C1 segment of cervical spinal cord (tissue), 14 donors: ENCODE measurements at places on chromosomes 11 and 22.

GRCh38 chr11:32920570-32920969 is 28.0 kb downstream of the QSER1 start:
- DNase-seq, result no peak

GRCh38 chr22:27851974-27852746 is 50.6 kb upstream of the MN1 start:
- no peak for DNase-seq

DNA sequence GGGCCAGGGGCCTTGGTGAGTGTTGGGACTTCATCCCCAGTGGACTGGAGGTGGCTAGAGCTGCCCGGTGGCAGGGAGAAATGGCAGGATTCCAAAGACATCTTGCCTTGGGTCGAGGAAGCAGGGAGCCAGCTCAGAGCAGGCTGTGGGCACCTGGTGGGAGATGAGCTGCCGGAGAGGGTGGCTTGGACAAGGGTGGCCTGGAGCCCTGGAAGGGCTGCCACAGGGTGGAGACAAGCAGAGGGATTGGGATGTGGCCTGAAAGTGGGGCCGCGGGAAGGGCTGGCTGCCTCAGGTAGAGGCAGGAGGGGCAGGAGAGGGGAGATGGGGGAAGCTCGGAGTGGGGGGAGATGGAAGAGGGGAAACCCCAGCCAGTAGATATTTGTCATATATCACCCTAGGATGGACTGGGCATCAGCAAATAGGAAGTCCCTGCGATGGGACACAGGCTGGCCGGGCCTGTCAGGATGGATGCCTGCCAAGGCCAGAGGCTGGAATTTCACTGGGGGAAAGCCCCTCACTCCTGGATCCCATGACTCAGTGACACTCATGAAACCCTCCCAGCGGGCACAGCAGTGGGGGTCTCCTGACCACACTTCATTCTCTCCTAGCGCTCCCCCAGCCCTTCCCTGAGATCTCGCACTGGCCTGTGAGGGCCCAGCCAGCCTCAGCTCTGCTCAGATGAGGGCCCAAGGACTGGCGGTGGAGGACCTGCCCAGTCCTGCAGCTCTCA is 72.0 kb upstream of the SHISAL1 start:
- no peak for DNase-seq

GRCh38 chr11:113203141-113203753 is 111.1 kb upstream of the TTC12 start:
- DNase-seq, result no peak

GRCh38 chr11:3197878-3198528 is 20.6 kb downstream of the MRGPRG start:
- DNase-seq, result no peak

DNA sequence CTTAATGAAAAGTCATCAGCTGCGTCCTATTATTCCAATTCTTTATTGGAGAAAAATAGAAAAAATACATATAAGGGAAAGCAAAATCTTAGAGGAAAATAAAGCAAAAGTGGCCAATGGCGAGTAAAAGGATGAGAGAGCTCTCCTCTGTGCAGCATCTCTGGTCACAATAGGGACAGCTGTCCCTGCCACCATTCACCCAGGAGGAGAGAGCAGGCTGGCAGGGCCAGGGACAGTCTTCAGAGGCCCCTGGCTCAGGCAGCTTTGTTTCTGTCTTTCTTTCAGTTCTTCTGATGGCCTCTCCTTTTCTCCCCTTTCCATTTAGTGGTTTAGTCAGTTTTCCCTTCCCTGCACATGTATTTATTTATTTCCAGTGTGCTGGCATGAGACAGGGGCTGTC is 941.3 kb downstream of the NTM start:
- no peak for DNase-seq

DNA sequence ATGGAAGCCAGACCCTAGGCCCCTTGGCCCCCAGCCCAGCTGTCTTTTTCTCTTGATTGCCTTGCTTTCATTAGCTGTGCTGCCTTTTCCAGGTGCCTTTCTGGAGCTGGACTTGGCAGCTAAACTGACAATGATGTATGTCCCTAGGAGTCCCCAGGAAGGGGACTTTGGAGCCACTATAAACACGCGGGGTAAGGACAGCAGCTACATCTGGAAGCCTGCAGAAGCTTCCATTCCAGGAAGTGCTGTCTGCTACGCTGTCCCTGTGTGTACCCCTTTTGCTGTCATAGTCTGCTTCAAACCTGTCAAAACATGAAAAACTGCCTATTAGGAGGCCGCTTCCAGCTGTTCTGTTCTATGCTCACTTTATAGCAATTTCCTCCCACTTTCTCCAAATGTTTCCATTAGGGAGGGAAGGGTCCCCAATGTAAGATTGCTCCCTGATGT is 153.3 kb upstream of the RAG2 start:
- DNase-seq, result no peak

- DNase-seq, result no peak
These were observed 13.5 kb downstream of the NUMA1 start for GRCh38 chr11:72066855-72067254.

- no peak for DNase-seq
These were observed 7.7 kb downstream of the IL2RB start for GRCh38 chr22:37141971-37142370.

GRCh38 chr22:20413217-20414058 is 19.5 kb downstream of the ZNF74 start:
- no peak for DNase-seq

GRCh38 chr11:85955531-85955930 is 100.3 kb downstream of the CCDC83 start:
- no peak for DNase-seq

GRCh38 chr11:120881596-120881995 is 142.3 kb upstream of the TBCEL start:
- DNase-seq, result no peak

GRCh38 chr11:638631-639331 is 1.7 kb downstream of the DRD4 start:
- no peak for DNase-seq

DNA sequence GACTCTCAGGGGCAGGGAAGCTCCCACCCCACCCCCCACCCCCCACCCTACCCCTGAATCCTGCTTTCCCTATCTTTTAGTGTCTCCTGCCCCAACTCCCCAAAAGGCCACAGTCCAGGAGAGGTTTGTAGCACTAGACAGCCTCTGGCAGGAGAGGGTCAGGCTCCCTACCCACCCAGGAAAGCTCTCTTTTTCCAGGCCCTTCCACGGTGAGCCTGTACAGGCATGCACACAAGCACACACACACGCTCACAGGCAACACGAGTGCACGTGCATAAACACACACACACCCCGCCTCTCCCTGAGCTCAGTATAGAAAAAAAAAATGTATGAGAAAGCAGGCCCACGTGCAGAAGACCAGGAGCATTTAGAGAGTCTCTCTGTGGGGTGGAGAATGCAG is 414.0 kb downstream of the MN1 start:
- DNase-seq, result no peak

DNA sequence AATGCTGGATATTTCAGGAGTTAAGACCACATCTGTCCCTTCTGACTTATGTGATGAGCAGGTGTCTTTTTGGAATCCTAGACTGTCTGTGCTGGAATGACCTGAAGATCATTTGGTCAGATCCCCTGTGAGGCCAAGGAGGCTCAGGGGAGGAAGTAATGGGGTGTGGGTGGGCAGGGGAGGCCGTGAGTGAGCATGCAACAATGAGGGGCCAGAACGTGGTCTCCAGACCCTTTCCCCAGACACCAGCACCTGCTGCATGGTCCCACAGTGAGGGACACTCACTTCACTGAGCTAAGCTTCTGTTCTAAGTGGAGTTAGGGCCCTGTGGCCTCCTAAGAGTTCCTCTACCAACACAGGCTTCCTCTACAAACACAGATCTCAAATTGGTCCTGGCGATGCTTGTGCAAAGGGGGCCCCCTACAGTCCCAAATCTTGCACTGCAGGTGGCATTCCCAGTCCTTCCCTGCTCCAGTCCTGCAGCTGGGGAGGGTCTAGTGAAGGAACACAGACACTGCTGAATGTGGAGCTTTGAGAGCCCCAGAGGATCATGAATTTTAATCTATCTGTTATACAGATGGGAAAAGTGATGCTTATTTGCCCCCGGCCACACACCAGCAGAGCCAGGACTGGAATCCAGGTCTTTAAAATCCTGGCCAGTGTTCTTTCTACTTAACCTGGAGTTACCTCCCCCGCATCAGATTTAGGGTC is 7.4 kb downstream of the USP2 start:
- peak; percentile 57 for DNase-seq

- no peak for DNase-seq
These were observed 11.9 kb upstream of the TEF start for GRCh38 chr22:41369837-41370236.

GRCh38 chr11:46300270-46300669 is 22.8 kb downstream of the CREB3L1 start:
- DNase-seq, result no peak

- no peak for DNase-seq
These were observed 9.0 kb downstream of the SPCS2 start for GRCh38 chr11:74957937-74958629.
